ENCODE measurements at places on chromosomes 2 and 18.

GRCh38 chr18:25799231-25799630 is 291.2 kb downstream of the SS18 start:
- DNase-seq = no peak

DNA sequence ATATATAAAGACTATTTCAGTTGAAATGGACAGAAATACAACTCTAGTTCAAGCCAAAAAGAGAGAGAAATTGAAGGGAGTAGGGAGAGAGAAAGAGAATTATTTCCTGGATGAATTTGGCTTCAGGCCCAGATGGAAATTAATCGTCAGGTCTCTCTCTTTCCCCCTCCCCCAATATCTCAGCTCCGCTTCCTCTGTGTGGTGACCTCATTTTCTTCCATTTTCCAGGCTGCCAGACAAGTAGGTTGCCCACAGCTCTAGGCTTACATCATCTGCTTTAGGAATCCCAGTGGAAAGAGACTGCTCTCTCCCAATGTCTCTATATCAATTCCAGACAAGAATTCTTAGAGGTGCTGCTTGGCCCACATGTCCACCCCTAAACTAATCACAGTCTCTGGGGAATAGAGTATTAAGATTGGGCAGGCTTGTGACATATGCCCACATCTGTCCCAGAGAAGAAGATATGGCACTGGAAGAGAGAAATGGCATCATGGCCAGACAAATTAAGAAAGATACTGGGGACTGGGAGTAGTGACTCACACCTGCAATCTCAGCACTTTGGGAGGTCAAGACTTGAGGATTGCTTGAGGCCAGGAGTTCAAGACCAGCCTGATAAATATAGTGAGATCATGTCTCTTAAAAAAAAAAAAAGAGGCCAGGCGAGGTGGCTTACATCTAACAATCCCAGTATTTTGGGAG is 37.2 kb upstream of the CFAP36 start:
- DNase-seq = no peak

DNA sequence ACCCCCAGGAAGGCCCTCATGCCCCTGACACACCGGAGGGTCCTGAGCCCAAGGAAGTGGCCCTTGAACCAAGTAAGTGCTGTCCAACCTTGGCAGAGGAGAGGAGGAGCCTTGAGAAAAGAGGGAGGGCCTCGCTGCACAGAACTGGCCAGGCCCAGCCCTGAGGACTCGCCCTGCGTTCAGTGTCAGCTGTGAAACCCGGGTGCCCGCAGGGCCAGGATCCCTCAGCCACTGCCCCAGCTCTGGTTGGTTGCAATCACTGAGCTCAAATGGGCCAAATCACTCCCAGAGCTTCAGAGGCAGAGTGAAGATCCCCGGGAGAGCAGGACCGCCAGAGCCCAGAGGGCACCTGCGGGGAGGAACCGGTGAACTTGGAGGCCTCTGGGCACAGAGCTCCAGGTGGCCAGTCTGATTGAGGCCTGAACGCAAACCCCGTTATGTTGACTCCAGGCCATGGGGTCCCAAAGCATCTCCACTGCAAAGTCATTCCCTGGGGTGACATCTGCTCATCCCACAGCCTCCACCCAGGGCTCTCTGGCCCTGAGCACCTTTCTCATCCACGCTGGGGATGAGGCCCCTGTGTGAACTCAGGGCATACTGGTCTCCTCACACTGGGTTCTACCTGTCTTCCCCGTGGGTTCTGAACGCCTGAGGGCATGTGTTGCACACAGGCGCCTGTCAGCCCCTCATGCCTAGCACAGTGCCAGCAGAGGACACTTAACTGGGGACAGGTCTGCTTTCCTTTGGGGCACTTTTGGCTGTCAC is 11.9 kb downstream of the GBX2 start:
- no peak for DNase-seq

DNA sequence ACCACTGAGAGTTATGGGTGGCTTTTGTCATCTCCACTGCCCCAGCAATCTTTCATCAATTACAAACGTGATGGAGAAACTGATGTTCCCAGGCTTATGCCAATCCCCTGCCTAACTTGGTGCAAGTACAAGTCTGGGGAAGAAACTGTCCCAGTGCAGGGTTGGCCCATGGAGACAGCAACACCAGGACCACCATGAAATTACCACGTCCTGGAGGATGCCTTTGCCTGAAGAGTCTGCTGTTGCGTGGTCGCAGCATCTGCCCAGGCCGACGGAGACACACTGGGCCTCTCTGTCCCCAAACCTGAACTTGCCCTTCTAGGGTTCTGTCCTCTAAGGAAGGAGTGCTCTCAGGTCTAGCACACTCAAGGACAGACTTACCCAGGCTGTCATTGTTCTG is 496.8 kb upstream of the RAB6C start:
- DNase-seq = no peak

- no peak for DNase-seq
Measured at GRCh38 chr2:236215196-236215595, 47.0 kb upstream of the GBX2 start.

DNA sequence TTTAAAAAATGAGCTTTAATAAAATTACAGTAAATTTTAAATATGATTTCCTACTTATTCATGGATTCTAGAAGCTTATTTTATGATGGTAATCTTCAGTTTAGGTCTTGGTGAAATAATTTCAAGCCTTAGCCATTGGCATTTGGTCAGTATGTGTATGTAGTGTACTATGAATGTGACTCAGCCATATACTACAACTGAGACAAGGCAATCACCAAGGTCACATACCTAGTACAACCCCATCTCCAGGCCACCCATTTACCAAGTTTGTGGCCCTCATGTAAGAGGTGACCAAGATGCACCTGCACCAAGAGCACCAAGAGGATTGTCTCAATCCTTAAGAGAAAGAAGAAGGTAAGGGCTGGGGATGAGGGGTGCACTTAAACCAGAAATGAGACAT is 54.8 kb upstream of the FRZB start:
- no peak for DNase-seq

- no peak for DNase-seq
Measured at GRCh38 chr18:21538230-21538629, 62.3 kb downstream of the ESCO1 start.

- DNase-seq = no peak
Measured at GRCh38 chr2:42171396-42171980, 2.3 kb downstream of the EML4 start.

DNA sequence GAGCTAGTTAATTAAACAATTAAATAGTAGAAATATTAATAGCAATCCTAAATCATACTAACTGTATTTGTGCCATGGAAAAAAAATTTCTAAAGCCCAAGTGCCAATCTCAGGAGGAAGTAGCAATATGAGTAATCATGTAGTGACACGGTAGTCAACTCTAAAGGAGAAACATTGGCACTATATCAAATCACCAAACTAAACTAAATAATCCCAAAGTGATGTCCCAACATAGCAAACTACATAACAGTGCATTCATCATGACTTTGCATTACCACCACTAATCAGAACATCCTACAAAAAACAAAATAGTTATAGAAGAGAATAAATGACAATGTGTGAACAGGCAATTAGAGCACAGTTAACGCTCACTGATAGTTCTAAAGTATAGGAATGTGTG is 195.1 kb downstream of the EXOC6B start:
- DNase-seq = no peak

- no peak for DNase-seq
Measured at GRCh38 chr2:235433860-235434259, 60.0 kb upstream of the AGAP1 start.

DNA sequence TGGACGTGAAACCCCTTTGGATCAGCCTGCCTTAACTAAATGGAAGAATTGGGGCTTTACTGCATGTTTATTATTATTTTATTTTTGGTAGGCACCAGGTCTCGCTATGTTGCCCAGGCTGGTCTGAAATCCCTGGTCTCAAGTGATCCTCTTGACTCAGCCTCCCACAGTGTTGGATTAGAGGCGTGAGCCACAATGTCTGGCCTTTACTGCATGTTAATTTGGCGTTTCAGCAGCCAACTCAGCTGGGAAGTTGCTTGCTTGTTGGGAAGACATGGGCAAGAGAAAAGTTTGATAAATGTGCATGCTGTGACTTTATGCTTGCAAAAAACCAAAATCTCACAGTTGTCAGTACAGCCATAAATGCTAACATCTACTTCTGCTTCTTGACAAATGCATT is 105.1 kb downstream of the FMNL2 start:
- DNase-seq = no peak

- no peak for DNase-seq
Measured at GRCh38 chr2:231457101-231457500, 7.2 kb downstream of the NCL start.

- DNase-seq = no peak
Measured at GRCh38 chr2:112588611-112589045, 4.2 kb downstream of the CHCHD5 start.

DNA sequence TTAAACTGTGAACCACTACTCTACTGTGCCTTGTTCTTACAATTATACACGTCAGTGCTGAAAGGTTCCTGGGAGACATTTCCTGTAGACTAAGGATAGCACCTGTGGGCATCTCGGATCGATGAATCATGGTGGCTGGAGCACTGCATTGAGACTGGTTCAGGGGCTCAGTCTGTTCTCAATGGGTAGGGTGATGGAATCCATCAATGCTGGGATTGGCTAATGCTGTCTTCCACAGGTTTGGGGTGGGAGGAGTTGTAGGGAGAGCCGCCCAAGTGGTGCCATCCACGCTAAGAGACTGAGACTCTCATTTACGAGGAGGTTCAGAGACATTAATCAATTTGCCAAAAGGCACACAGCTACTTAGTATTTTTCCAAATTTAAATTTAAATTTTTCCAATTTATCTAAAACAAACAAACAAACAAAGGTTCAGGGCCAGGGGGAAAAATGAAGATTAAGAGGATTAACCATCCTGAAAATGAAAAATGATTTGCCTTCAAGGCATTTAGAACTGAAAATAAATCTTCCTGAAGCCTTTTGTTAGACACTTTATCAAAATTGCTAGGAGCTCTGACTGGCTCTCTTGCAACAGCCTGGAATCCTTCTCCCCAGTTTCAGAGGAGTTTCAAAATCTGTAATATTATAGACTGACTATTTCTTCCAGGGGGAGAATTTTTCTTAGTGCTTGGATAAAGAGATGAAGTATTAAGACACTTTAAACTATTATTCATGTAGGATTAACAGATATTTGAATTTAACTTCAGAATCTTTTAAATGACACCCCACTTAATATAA is 359.2 kb downstream of the TGIF1 start:
- no peak for DNase-seq

DNA sequence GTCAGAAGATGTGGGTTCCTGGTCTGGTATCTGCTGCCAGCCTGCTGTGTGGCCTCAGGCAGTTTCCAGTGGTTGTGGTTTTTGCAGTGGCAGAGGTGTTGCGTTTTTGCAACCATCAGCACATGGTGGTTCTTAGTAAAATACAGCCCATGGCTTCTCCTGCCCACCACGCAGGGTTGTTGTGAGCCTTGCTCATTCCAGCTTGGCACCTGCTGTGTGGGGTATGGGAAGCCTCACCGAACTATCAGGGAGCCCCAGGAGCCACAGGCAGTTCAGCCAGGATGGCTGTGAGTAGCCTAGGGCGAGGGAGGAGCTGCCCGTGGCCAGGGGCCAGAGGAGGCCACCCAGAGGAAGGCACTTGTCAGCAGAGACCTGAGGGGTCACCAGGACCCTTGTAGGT is 9.8 kb downstream of the ARID5A start:
- DNase-seq = no peak

DNA sequence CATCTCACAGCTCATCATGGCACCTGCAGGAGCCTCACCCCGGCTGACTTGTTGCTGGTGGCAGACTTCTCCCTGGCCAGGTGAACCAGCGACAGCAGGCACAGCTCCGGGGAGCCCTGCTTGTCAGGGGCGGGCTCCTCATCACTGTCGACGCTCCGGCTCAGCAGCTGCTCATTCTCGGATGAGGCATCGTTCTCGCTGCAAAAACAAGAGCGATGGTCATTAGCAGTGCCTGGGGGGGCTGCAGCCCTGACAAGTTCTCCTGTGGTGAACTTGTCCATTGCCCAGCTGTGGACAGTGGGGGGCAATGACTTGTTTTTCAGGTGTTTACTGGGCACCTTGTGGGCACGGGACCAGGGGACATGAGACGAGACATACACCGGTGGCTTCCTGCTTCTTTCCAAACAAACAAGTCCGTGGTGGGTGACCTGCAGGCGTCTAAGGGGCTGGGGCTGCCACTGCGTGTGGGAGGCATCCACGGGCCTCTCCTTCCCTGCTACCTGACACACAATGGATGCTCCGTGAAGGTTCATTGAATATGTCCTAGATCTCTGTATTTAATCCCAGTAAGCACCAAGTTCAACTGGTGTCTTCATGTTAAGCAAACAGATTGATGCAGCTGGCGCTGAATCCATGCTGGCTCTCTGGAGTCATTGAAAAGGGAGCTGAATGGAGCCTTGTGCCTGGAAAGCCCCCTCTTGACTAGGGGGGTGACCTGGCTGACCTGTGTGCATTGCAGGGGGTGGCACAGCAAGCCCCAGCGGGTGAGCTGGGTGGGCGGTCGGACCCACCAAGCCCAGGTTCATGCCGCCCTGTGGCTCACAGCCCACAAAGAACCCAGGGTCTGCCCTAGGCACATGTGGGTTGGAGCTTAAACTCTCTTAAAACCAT is 81.0 kb downstream of the EDAR start:
- DNase-seq = no peak

DNA sequence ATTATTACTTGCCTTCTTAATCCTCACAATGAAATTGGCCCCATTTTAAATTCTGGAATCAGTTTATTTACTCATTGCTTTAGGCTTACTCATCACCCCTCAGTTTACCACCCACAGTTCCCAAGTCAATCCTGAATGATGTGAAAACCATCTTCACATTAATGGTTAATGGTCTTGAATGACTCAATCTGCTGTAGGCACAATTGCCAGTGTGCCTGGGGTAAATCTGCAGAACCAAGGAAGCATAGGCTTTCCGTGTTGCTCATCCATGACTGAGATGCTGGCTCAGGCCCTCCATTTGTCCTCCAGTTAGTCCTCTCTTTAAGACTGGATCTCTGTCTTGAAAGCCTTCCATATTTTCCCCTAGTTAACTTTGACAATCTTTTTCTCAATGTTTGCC is 164.5 kb downstream of the PMAIP1 start:
- DNase-seq = no peak

- no peak for DNase-seq
Measured at GRCh38 chr2:38109732-38110181, 33.8 kb upstream of the CYP1B1 start.

DNA sequence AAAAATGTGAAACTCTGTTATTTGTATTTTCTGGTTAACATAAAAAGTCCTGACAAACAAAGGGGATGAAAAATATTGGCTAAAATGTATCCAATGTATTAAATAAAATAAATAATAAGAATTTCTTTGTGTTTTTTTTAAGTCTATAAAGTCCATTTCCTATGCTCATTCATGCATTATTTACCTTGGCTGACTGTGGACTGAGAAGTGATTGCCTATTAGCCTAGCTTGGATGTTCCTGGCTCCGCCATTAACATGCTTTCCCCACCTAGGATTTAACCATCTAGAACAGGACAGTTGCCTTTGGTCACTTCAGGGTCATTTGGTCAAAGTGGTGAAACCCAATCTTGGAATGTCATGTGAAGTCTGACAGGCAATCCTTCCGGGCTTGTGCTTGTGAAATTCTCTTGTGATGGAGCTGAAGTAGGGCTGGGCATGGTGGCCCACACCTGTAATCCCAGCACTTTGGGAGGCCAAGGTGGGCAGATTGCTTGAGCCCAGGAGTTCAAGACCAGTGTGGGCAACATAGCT is 60.4 kb upstream of the TANC1 start:
- DNase-seq = no peak
